MV-4-11 (cell line): ENCODE measurements at places on chromosomes 4 and X.

DNA sequence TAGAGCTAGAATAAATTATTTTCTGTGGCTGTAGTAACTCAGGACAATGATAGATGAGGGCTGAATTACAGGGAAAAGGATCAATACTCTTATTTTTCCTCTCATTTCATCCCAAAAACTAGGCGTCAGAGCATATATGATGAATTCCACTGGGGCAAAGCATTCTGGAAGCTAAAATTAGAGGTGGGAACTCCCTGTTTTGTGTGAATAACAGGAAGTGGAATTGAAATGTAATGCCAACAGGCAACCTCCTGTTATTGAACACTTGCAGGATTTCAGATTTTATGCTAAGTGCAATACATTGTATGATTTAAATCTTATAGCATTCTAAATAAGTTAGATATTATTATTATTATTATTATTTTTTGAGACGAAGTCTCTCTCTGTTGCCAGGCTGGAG, 20.9 kb downstream of the HSD17B11 start:
- no peak for DNase-seq

DNA sequence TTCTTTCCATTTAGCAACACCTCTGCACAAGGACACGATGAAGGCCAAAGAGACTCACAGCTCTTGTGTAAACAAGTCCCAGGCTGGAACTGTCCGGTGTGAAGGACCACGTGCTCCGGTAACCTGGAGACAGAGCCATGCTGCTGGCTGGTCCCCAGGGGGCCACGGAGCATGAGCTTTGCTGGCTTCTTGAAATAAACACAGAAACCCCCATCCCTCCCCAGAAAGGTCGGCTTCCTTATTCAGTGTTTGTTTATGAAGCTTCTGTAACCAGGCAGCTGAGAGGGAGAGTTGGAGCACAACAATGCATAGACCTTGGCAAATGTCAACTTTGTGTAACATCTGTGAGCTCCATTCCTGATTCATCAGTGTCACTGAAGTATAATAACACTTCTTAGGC, 109.4 kb downstream of the GPR143 start:
- DNase-seq, result no peak

DNA sequence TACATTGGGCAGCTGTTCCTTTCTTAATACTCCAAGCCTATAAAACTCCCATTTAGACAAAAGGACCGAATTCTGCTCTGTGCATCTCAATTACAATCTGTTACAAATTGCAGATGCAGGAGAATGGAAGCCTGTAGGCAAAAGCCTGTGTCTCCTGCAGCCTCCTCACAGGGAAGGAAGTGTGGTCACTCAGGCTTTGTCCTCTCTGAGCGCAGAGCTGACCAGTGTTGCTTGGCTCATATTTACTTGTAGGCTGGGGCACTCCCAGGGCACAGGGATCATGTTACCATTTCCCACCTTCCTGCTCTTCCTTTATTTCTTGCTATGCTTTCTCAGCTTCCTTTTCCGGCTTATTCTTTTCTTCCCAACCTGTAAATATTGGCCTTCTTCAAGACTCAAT, 15.7 kb downstream of the SUPT20HL2 start:
- no peak for DNase-seq

- no peak for DNase-seq
Observed at GRCh38 chr4:8039290-8039689, 99.6 kb upstream of the AFAP1 start.

DNA sequence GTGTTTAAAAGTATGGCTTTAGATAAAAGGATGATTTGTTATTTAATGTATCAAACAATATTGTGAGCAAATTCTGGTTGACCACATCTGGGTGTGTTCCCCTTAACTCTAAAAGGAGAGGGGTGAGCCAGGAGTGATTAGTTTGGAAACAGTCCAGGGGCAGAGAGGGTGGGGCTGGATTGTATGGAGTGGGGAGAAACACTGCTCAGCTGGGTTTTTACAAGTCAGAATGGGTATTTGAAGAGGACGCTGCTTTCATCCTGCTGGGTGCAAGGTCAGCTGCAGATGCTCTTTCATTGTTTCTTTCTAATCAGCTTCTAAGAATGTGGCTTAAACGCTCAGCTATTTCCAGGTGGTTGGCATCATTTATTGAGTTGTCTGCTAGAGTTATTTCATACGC, 82.8 kb upstream of the LIMCH1 start:
- no peak for DNase-seq

- DNase-seq, result no peak
Observed at GRCh38 chr4:84484236-84484635, 14.9 kb downstream of the NKX6-1 start.

- peak; percentile 56 for DNase-seq
Observed at GRCh38 chr4:10506077-10506476, 48.9 kb upstream of the ZNF518B start.

- DNase-seq, result peak; percentile 68
Observed at GRCh38 chr4:153901220-153901619, 112.3 kb upstream of the SFRP2 start.

- DNase-seq, result no peak
Observed at GRCh38 chr4:121143131-121143530, 21.0 kb downstream of the TNIP3 start.
